ENCODE measurements at places on chromosomes 12 and 14. TPM values are rescaled to one million over a fixed set of nuclear protein-coding genes. Genes with fewer than 3 reads are reported as not detected.
A peak's percentile ranks its signal among the peaks of the same experiment; 100 is the strongest.

- DNase-seq: no peak
Measured at GRCh38 chr14:75649773-75650172, 10.9 kb downstream of the ERG28 start.

- no peak for DNase-seq
Measured at GRCh38 chr14:65195042-65195719, 92.9 kb upstream of the MAX start.

DNA sequence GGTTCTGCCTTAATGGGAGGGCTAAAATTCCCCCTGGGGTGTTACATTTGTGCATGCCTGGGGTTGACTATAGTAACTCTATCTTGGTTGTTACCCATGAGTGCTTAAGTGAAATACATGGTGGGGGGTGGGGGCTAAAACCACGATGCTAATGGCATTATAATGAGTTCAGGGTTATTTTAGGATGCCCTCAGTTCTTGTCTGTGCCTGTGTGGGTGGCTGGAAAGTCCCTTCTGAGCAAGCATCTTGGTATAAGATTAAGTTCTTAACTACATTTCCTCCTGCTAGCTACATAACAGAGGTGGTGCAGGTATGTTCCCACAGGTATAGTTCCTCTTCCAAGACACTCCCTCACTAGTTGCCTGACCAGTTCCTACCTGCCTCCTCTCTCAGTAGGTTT lies 822.3 kb downstream of the LRFN5 start:
- DNase-seq: no peak

DNA sequence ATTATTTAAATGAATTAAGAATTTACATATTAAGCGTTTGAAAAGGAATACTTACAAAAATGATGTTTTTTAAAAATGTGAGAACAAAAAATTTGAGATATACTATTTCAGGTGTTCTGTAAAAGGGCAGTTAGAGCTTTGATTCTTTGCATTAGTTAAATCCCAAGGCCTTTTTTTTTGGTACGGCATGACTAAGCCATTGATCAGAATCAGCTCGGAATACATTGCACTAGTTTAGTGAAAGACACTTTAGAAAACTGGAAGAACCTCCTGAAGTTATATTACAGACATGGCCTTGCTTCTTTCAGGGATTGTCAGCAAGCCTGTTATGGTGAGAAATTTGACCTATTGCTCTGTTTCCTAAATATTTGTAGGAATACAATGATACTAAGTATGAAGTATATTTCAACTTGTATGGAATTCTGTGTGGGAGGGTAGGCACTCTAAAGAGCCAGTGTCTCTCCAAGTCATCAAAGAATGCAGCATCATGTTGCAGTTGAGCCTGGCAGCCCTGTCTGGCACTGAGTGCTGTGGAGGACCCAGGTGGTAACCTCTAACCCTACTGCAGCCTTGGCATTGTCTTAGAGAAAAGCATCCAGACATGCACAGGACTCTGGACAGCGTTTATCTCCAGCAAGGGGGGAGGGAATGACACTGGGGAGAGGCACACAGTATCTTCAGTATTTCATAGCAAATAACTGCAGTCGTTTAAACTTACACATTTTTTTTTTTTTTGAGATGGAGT lies 1.5 kb downstream of the KLC1 start:
- no peak for DNase-seq

DNA sequence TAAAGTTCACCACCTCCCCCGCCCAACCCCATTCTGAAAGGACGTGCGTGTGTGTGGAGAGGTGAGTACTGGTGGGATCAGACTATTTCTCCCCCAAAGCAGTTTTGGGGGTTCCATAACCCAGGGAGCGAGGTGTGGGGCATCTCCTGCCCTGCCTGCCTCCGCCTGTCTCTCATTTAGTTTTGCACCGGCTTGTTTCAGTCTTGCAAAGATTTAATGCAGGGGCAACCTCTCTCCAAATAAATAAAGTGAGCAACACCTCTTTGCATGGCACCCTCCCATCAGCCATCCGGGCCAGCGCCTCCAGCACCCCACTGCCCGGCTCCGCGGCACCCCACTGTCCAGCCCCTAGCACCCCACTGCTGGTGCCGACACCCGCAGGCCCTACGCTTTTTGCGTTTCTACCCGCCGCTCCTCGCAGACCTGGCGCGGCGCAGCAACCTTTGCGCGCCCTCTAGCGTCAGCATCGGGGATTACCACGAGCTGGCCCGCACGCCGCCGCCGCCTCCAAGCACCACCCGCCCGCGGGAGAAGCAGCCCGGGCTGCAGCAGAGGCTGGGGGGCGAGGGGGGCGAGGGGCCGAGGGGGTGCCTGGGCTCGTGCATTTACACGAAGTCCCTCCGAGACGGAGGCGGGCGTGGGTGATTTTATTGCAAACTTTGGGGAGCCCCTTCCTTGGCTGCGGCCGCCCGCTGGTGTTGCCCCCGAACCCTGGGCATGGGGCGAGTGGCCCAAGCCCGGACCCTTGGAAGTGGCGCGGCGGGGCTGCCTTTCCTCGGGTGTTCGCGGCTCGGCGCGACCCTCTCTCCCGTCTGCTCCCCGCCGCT lies 55.8 kb upstream of the VRK1 start:
- peak; percentile 74 for DNase-seq

GRCh38 chr12:19095756-19096480 lies 33.6 kb upstream of the PLEKHA5 start:
- no peak for DNase-seq

GRCh38 chr14:89630101-89630829 lies 213.2 kb upstream of the FOXN3 start:
- no peak for DNase-seq

DNA sequence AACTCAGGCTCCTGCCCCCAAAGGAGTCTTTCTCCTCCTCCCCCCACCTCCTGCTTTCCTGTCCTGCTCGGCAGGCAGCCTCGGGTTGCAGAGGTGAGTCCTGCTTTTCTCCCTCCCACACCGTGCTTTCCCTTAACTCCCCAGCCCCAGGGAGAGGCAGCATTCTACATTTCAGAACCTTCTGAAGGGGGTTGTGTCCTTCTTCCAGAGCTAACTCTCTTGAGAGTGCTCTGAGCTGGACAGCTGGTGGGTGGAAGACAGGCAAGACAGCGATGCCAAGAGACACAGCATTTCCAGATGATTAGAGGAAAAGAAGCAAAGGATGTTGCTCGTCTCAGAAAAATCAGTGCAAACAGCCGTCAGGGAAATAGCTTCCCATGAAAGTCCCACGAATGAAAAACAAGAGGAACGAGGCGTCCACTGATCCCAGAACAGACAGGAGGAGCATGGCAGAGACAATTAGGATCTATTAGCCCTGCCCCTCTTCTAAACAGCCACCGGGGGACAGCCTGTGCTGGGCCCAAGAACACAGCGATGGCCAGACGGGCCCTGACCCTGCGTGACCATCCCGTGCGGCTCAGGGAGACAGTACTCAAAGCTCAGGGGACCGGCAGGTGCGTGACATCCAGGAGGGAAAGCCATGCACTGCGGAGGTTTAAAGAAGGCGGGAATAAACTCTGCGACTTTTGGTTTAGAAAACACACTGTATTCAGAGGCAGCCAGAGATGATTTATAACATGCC lies 216.5 kb upstream of the RTL1 start:
- DNase-seq: no peak

GRCh38 chr12:75759842-75760572 lies 248.6 kb upstream of the KRR1 start:
- no peak for DNase-seq

TMEM119 gene
- 0.80 TPM for total RNA-seq

CD9 gene
- 1.0 TPM for total RNA-seq

DNA sequence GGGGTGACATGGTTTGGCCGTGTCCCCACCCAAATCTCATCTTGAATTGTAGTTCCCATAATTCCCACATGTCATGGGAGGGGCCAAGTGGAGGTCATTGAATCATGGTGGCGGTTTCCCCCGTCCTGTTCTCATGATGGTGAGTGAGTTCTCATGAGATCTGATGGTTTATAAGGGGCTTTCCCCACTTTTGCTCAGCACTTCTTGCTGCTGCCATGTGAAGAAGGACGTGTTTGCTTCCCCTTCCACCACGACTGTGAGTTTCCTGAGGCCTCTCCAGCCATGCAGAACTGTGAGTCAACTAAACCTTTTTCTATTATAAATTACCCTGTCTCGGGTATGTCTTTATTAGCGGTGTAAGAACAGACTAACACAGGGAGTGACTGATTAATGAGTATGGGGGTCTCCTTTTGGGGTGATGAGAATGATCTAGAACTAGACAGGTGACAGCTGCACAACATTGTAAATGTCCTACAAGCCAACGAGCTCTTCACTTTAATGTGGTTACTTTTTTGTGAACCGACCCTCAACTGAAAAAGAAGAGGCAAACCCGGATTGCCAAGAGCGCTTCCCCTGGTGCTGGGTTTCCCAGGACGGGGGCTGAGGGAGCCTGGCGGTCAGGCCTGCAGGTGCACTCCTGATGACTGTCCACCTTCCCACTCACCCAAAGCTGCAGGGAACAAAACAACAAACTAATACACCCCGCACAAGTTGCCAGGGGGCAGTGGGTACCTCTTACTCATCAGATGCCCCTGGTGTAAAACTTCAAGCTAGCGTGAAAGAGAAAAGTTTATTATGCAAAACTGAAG lies 90.1 kb downstream of the NCOR2 start:
- DNase-seq: no peak

GRCh38 chr12:123898673-123899072 lies 74.0 kb downstream of the CCDC92 start:
- no peak for DNase-seq

DNA sequence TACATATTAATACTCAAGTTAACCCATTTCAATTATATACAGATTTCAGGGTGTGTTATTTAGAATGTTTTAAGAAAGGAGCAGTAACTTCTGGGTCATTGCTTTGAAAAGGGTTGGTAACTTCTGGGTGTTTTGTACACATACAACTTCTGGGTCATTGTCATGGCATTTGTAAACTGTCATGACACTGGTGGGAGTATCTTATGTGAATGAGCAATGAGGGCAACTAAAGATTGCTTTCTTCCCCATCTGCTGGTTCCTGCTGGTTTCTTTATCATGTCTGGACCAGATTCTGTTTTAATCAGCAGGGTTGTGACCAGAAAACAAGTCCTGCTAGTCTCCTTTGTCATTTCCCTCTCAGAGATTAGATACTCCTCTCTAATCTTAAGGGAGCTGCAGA lies 713.3 kb downstream of the LRFN5 start:
- DNase-seq: no peak

- DNase-seq: no peak
Measured at GRCh38 chr12:46237371-46238045, 31.3 kb downstream of the SLC38A1 start.

GRCh38 chr14:39265033-39265432 lies 31.3 kb downstream of the MIA2 start:
- DNase-seq: no peak

SIX6 gene
- not detected for total RNA-seq

SPIC gene
- total RNA-seq: not detected

GRCh38 chr12:53218551-53219291 lies 11.7 kb upstream of the ITGB7 start:
- DNase-seq: no peak

DNA sequence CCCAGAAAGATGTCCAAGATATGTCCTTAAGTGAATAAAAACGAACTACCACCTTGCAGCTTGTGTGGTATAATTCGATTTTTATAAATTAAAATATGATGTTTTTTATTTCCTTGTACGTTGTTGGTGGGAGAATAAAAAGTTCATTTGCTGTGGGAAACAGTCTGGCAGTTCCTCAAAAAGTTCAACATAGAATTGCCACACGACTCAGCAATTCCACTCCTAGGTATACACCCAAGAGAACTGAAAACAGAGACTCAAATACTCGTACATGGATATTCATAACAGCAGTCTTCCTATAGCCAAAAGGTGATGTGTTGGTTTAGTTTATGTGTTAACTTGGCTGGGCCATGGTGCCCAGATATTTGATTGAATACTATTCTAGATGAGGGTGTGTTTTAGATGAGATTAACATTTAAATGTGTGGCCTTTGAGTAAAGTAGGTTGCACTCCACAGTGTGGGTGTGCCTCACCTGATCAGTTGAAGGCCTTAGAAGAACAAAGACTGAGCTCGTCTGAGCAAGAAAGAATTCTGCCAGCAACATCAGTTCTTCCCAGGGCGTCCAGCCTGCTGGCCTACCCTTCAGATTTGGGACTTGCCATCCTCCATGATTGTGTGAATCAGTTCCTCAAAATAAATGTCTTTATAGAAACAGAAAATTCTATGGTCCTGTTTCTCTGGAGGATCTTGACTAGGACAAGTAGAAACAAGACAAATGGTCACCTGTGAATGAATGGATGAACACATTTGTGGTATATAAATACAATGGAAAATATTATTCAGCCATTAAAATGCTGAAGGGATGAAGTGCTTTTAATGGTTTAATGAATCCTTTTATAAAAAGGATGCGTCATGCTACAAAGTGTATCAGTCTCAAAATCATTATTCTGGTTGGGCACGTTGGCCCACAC lies 5.1 kb upstream of the DENR start:
- no peak for DNase-seq

SLC6A13 gene
- not detected for total RNA-seq
